GM23248 (cell line): ENCODE measurements at places on chromosomes 1 and 21. TPM values are rescaled to one million over a fixed set of nuclear protein-coding genes. Genes with fewer than 3 reads are reported as not detected.

SPRR5 gene
- total RNA-seq: not detected in 2 replicates

DCST2 gene
- not detected in 2 replicates for total RNA-seq

LRRC3 gene
- 0.32 and 0.38 TPM in 2 replicates for total RNA-seq

S100A4 gene
- 236 and 249 TPM in 2 replicates for total RNA-seq

CA6 gene
- total RNA-seq: not detected in 2 replicates

- no peak overlapping the region for H3K27ac ChIP-seq
- H3K4me3 ChIP-seq: no peak overlapping the region
- H3K27me3 ChIP-seq: no peaks in the 10 kb centered on the region
- H3K4me1 ChIP-seq: no peaks in the 10 kb centered on the region
- DNase-seq: no peak
Observed at GRCh38 chr1:174958396-174958795, 41.4 kb upstream of the CACYBP start.

- no peaks in the 10 kb centered on the region for H3K4me1 ChIP-seq
- H3K27ac ChIP-seq: no peak overlapping the region
- peaks cover 12% of the 10 kb centered on the region; the same call in 1 of the 2 replicates for H3K27me3 ChIP-seq
- H3K36me3 ChIP-seq: no peaks in the 10 kb centered on the region
Observed at GRCh38 chr1:177753655-177754054, 216.2 kb downstream of the SEC16B start.

- H3K4me1 ChIP-seq: peaks cover 28% of the 10 kb centered on the region
- no peaks in the 10 kb centered on the region for H3K27me3 ChIP-seq
- no peaks in the 10 kb centered on the region for H3K36me3 ChIP-seq
- H3K27ac ChIP-seq: no peak overlapping the region
Observed at GRCh38 chr21:38486706-38487105, 11.6 kb downstream of the ERG start.

DNA sequence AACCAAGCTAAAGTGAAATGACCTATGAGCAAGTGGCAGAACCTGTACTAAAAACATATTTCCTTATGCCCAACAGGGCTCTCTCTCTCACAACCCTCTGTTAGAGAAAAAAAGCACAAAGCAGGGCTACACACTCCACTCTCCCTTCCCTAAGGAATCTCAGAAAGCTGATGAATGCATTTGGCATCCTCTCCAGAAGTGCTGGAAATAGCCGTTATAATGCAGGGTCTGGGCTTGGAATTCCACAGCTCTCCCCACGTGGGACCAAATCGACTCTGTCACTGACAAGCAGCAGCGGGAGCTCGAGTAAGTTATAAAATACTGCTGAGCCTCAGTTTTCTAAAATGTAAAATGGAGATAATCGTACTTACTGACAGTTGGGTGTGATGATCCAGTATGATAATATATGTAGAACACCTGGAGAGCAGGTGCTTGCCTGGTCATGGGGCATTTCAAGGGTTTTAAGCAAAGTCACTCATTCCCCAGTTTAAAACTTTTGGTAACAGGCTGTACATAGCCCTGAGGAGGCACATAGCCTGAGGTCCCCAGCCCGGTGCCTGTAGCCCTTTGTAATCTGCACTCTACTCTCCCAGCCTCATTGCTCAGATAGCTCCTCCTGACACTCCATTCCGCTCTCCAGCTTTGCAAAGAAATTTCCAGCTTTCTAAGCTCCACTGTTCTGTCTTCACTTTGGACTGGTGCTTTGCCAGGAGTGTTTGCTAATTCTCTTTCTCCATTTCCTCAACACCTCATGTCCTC is 175.6 kb upstream of the DAB1 start:
- H3K27ac ChIP-seq: no peak overlapping the region
- H3K4me3 ChIP-seq: no peak overlapping the region
- no peaks in the 10 kb centered on the region for H3K27me3 ChIP-seq
- no peaks in the 10 kb centered on the region for H3K4me1 ChIP-seq
- H3K36me3 ChIP-seq: no peaks in the 10 kb centered on the region
- DNase-seq: peak; percentile 15

DNA sequence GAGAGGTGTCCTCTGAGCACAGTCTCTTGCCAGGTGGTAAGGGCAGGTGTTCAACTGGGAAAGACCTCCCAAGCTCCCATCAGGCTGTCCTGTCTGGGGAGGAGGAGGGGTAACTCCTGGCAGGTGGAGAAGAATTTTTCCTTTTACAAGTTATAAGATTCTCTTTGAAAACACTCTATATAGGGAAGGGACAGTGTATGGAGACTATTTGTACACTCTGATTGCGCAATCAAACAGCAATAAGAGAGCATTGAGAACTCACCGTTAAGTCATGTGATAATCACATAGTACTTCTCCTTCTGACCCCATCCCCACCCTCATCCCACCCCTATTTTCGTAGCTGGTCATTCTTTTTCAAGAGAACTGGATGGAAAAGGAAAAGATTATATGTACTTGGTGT is 179.3 kb upstream of the ZNF644 start:
- H3K27ac ChIP-seq: no peak overlapping the region
- H3K36me3 ChIP-seq: no peaks in the 10 kb centered on the region
- H3K4me3 ChIP-seq: no peak overlapping the region
- no peaks in the 10 kb centered on the region for H3K27me3 ChIP-seq
- H3K4me1 ChIP-seq: no peaks in the 10 kb centered on the region

DNA sequence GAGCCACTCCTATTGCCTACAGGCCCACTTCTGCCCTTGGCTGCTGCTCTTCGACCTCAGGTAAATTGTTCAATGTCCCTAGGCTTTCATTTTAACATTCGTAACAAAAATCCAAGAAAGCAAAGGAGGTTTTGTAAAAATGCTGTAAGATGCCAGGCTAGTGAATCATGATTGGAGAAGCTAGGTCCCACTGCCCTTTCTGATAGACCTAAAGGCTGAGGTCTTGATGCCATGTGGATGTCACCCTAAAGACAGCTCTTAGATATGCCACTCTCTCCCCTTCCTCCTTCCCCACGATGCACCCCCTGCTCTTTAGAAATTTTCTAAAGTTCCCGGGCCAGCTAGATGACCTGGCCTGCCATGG is 9.9 kb upstream of the TMEM39B start:
- peaks cover 25% of the 10 kb centered on the region for H3K4me1 ChIP-seq

GRCh38 chr1:165886983-165887382 is 59.6 kb downstream of the UCK2 start:
- H3K4me1 ChIP-seq: peaks cover 28% of the 10 kb centered on the region
- H3K27ac ChIP-seq: no peak overlapping the region
- H3K4me3 ChIP-seq: no peak overlapping the region
- H3K27me3 ChIP-seq: no peaks in the 10 kb centered on the region
- H3K36me3 ChIP-seq: no peaks in the 10 kb centered on the region
- DNase-seq: no peak

DNA sequence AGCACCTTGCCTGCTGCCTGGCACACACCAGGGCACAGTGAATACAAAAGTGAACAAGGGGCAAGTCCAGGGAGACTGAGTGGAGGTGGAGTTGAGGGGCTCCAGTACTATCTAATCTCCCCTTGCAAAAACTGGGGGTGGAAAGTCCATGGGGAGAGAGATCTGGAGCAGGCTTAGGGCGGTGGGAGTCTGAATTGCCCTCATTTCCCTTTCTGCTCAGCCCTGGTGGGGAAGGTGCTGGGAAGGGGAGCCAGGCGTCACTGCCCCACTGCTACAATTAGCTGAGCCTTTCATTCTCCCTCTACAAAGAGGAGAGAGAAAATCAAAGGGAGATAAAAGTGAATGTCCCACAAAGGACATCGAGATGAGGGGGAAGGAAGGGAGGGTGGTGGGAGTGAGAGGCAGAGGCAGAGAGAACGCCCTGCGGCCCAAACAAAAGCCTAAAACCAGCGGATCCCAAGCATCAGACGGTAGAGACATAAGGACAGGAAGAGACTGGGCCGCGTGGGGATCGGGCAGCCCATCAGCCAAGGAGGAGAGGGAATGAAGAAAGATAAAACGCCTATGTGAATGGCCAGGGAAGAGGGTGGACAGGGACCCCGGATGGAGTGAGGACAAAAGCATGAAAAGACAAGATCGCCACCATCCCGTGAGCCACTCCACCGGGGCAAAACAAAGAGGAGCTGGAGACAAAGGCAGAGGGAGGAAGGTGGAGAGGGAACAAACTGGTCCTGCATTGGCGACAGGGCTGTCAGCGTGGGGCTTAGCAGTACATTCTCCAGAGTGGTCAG is 46.8 kb upstream of the SOX13 start:
- no peak for DNase-seq
- H3K27me3 ChIP-seq: peaks cover 5% of the 10 kb centered on the region
- H3K4me1 ChIP-seq: no peaks in the 10 kb centered on the region
- no peaks in the 10 kb centered on the region for H3K36me3 ChIP-seq
- H3K27ac ChIP-seq: no peak overlapping the region

DNA sequence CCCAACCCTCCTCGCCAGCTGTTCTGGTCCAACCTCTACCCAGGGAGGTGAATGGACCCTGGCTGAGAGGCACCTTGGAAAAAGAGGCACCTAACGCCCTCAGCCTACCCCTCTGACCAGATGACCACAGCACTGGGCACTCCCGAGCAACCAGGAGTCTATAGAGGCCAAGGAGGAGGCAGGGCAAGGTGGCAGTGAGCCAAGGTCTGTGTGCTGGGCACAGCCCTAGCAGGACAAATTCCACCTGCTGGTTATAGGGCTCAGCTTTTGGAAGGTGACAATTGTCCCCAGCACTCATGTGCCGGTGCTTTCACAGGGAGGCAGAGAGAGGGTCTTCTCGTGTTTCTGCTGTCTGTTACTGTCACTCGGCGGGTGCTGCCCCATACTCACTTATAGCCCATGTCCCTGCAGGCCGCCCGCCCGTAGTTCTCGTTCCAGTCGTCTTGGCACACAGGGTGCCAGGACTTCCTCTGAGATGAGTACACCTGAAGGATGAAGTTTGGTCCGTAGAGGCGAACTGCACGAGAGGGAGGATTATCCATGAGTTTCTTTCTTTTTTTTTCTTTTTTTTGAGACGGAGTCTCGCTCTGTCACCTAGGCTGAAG is 27.8 kb downstream of the TMPRSS2 start:
- no peaks in the 10 kb centered on the region for H3K36me3 ChIP-seq
- H3K4me1 ChIP-seq: peaks cover 13% of the 10 kb centered on the region; the same call in 1 of the 2 replicates
- DNase-seq: no peak
- no peaks in the 10 kb centered on the region; the same call in 1 of the 2 replicates for H3K27me3 ChIP-seq

DNA sequence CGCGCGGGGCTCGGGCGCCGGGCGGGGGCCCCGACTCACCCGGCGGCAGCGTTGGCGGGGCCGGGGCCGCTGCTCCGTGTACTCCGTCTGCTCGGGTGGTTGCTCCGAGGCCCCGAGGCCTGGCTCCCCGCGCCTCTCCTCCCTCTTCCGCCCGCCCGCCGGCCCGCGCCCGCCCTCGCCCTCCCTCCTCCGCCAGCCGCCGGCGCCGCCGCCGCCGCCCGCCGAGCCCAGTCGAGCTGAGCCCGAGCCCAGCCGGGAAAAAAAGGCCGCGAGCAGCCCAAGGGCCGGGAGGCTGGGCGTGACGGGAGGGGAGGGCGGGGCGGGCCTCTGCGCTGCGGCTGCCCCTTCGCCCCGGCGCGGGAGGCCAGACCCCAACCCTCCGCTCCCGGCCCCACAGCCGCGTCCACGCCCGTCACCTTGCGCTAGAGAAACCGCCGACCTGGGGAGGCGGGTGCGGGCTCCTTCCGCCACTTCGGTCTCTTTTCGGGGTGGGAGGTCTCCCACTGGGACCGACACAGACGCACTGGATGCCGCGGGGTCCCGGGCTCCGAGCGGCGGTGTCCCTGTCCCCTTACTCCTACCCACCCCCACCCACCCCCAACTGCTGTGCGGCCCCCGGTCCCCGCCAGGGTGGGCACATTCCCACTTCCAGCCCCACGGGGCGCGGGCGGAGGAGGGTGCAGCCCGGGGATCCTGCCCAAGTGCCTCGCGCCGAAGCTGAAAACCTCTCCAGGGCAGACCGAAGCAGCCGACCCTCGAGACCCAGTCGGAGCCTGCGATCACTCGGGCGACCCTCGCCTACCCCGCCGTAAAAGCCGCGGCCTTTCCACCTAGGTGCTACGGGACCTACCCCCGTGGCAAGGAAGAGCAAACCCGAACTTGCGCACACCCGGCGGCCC is at the start of gene CERS2:
Gene CERS2 (minus strand): TSS at position 256 of the 899 bp plus-strand sequence. CDS start 5,745 bp downstream, outside the sequence.
- peak within 1 kb of the TSS; percentile 99 for H3K4me3 ChIP-seq
- peak within 1 kb of the TSS; percentile 76 for H3K27ac ChIP-seq
- no peaks in the 10 kb centered on the region for H3K27me3 ChIP-seq
- H3K4me1 ChIP-seq: peaks cover 56% of the 10 kb centered on the region
- H3K36me3 ChIP-seq: no peaks in the 10 kb centered on the region
- peak; percentile 94 for DNase-seq

DNA sequence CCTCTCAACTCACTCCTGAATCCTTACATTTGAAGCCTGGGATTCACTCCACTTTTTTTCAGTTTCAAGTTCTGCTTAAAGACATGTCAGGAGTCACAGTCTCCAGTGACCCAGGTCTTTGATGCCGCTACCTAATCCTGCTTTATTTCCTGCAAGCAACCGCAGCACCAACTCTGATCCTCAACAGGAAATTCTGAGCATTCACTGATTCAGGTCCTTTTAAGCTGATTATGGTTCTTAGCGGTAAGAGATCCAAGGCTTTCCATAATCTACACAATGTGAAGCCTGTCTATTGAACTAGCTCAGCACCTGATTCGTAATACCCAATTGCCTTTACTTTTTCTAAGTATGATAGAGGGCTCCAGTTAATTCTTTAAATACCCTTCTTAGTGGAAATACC is 43.7 kb upstream of the PIGC start:
- H3K36me3 ChIP-seq: no peaks in the 10 kb centered on the region
- no peaks in the 10 kb centered on the region for H3K4me1 ChIP-seq
- H3K27ac ChIP-seq: no peak overlapping the region
- H3K4me3 ChIP-seq: no peak overlapping the region
- DNase-seq: no peak

- H3K27me3 ChIP-seq: no peaks in the 10 kb centered on the region
- H3K36me3 ChIP-seq: no peaks in the 10 kb centered on the region
- no peaks in the 10 kb centered on the region for H3K4me1 ChIP-seq
- H3K27ac ChIP-seq: no peak overlapping the region
- no peak for DNase-seq
Observed at GRCh38 chr1:239765163-239765562, 326.5 kb upstream of the FMN2 start.

- H3K4me3 ChIP-seq: no peak overlapping the region
- H3K27ac ChIP-seq: no peak overlapping the region
- DNase-seq: peak; percentile 27
- no peaks in the 10 kb centered on the region for H3K27me3 ChIP-seq
Observed at GRCh38 chr1:77230051-77230450, 10.8 kb upstream of the PIGK start.
